ENCODE measurements at places on chromosomes 13 and 19.

- no peak for DNase-seq
Measured at GRCh38 chr13:79772811-79773210, 291.9 kb downstream of the NDFIP2 start.

DNA sequence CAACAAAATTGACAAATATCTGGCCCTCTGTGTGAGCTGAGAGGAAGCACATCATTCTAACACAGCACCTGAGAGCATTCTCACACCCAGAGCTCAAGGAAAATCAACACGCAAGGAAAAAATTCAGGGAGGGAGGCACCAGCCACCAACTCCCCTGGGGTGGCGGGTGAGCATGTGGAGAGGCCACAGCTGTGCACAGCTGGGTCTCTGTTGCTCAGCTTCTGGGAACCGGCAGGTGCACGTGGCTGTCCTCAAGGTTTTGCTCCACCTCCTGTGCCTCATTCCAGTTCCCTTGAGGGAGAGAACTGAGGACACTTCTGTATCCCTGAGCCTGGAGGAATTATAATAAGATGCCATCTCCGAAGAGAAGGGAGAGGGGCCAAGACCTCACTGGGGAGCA is 134.0 kb downstream of the USP12 start:
- DNase-seq, result no peak

DNA sequence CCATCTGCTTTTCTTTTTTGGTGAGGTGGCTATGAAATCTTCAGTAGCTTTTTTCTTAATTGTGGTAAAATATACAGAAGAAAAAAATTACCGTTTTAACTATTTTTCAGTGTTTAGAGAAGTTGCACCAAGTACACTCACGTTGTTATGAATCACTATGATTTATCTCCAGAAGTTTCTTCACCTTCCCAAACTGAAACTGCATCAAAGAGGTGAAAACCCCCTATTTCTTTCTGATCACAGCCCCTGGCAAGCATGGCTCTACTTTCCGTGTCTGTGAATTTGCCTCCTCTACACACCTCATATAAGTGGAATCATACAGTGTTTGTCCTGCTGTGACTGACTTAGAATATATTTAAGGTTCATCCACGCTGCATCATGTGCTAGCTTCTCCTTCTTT is 15.6 kb upstream of the SIGLEC10 start:
- DNase-seq, result no peak

DNA sequence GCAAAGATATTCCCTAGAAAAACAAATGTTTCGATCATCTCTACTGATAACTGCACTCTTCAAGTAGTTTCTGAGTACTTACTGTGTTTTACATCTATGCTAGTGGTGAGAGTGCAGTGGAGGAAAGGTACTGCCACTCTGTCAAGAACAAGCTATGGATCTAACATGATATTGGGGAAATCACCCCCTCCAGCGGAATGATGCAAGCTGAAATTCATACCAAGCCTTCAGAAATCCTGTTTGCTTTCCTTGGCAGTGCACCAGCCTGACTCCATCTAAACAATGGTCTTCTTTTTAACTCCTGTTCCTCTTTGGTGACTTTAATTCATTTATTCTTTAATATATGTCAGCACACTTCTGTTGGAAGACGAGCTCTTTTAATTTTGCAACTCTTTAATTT is 238.0 kb downstream of the PCDH9 start:
- DNase-seq, result no peak
